HEK293T (cell line): ENCODE measurements at places on chromosomes 16 and 17.

DNA sequence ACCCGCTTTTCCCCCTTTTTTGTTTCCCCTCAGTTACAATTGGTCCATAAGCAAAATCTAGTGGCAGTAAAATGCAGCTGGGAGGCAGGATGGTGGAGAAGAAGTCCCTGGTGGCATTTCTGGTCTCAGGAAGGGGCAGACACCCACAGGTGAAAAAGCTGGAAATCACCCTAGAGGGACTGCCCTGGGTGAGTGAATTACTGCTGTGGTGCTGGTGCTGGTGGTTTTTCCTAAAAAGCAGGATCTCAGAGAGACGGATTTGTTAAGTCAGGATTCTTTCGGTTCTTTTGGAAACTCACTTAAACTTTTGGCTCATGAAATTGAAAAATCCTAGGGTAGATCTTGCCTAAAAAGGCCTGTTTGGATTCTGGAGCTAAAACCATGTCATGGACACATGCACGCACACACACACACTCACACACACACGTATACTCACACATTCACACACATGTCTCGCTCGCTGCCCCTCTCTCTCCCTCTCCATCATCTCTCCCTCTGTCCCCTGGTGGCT lies 65.8 kb downstream of the NKD1 start:
- DNase-seq = no peak

GRCh38 chr17:37106049-37106448 lies 157.3 kb downstream of the AATF start:
- no peak for DNase-seq

- no peak for DNase-seq
Observed at GRCh38 chr17:81844887-81845286, 10.0 kb upstream of the PPP1R27 start.

DNA sequence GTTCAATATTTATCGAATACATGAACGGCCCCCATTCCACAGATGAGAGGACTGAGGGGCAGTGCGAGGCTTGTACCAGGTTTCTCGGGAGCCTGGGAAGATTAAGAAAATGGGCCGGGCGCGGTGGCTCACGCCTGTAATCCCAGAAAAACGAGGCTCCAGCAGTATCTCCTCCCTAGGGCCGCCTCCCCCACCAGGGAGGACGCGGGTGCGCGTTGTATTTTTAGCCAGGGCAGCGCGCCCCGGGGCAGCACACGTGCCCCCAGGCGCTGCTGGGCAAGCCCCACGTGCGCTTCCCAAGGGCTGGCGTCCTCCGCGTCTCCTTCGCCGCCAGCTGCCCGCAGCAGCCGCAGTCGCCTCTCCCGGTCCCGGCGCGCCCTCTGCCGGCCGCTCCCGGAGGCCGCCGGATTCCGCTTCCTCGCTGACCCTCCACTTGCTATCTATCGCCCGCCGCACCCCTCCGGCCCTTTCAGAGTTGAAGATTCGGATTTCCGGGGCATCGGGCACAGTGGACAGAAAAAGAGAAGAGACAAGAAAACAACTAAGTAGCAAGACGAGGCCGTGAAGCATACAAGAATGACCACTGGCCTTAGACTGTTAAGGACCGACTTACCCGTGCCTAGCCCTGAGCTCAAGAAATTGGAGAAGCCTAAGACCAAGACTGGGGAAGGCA lies 1.9 kb upstream of the YBX2 start:
- peak; percentile 92 for DNase-seq

DNA sequence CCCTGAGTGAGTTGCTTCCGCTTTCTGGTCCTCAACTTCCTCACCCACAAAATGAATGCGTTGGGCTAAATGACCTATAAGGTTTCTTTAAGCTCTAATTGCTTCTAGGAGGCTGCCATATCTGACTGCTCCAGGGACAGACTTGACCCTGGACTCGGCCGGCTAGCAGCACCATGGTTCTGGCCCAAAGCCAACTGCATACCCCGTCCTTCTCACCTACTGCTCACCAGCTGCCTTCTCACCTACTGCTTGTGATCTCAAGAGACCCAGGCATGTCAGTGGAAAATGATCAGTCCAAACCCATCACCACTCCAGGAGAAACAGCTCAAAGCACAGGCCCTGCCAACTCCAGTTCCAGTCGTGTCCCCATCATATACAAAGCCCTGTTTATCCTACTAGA lies 124.3 kb upstream of the IRX5 start:
- no peak for DNase-seq

DNA sequence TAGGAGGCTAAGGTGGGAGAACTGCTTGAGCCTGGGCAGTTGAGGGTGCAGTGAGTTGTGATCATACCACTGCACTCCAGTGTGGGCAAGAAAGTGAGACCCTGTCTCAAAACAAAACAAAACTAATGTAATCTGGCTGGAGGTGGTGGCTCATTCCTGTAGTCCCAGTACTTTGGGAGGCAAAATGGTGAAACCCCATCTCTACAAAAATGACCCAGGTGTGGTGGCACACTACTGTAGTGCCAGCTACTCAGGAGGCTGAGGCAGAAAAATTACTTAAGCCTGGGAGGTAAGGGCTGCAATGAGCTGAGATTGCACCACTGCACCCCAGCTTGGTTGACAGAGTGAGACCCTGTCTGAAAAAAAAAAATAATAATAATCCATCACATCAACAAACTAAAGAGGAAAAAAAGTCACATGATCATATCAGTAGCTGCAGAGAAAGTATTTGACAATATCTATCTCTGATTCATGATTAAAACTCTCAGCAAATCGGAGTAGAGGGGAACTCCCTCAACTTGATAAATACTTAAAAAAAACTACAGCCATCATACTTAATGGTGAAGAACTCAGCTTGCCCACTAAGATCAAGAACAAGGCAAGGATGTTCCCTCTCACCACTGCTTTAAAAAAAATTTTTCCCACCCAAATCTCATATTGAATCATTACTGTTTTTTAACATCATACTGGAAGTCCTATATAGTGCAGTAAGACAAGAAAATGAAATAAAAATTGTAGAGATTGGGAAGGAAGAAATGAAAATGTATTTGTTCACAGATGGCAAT lies 31.0 kb downstream of the DHRS7B start:
- DNase-seq = no peak

GRCh38 chr17:6711081-6711674 lies 2.0 kb downstream of the SLC13A5 start:
- DNase-seq = no peak
